ENCODE measurements at places on chromosomes 1 and 21. TPM values are rescaled to one million over a fixed set of nuclear protein-coding genes. Genes with fewer than 3 reads are reported as not detected.

Gene IFFO2
- 5.8 TPM for total RNA-seq

DNA sequence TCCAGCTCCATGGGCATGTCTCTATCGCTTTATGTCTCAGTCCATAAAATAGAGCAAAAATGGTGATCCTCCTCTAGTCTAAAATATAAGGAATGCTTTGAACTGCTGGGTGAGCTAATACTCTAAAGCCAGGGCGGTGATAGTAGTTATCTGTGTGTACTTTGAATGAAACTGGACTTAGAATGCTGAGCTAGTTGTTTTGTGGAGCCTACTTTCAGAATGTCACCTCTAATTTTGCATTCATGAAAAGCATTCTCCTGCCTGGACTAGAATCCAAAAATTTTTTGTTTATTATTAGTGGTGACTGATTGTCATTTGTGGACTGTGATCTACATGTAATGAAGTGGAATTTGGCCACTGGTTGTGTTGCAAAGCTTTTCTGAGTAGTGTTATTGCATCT, 241.6 kb upstream of the C1orf105 start:
- no peak for DNase-seq
- peaks cover 8% of the 10 kb centered on the region for H3K4me1 ChIP-seq
- no peak overlapping the region for H3K27ac ChIP-seq
- no peaks in the 10 kb centered on the region for H3K36me3 ChIP-seq

Gene PLCH2
- 0.17 TPM for total RNA-seq

Gene ATP6V1G3
- total RNA-seq: not detected

DNA sequence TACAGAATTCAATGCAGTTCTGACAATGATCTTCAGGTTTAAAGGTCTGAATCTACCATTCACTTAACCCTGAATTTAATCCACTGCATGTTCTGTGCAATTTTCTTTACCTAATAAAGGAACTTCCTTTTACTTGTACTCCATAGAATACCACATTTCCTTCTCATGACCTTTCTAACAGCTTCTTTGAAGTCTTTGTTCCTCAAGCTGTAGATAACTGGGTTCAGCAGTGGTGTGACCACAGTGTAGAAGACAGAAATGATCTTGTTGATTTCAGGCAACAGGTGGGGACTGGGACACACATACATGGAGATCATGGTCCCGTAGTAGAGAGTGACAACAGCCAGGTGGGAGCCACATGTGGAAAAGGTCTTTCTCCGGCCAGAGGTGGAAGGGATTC, 878 bp downstream of the OR11L1 start:
- H3K27me3 ChIP-seq: no peaks in the 10 kb centered on the region
- no peak overlapping the region for H3K4me3 ChIP-seq
- no peak for DNase-seq
- H3K36me3 ChIP-seq: no peaks in the 10 kb centered on the region
- no peak overlapping the region for H3K27ac ChIP-seq

Gene ARHGAP29
- total RNA-seq: 20.5 TPM

Gene BSND
- total RNA-seq: not detected

DNA sequence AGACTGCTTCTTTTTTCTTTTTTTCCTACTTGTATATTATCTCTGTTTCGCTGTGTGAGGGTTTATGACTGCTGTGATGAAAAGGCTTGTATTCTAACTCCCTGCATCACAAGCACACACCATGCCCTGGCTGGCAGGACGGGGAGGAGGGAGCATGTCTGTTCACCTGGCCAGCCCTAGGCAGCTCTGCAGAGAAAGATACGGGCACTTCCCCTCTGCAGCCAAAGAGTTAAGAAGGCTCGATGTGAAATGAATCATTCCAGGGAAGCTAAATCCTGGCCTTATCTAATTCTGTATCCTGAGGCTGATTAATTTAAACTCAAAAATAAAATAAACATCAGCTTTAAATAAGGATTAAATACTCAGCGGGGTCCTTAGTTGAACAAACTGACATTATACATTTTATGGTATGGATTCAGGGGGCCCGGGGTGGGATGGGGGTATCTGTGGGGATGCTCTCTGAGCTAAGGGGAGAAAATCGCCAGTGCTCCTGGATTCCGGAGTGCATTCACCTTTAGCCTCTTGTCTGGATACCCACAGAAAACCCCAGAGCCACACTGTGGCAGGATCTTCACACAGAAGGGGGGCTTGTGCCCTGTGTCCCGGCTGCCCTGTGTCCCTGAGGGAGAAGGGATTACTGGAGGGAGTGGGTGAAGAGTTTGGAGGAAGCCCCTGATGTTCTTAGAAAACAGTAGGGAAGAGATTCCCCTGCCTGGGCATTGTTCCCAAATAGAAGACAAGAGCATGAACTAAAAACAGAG, 321.5 kb downstream of the NPHP4 start:
- H3K27ac ChIP-seq: no peak overlapping the region
- H3K36me3 ChIP-seq: no peaks in the 10 kb centered on the region
- H3K4me3 ChIP-seq: no peak overlapping the region
- H3K27me3 ChIP-seq: no peaks in the 10 kb centered on the region
- no peaks in the 10 kb centered on the region for H3K4me1 ChIP-seq
- DNase-seq: no peak

DNA sequence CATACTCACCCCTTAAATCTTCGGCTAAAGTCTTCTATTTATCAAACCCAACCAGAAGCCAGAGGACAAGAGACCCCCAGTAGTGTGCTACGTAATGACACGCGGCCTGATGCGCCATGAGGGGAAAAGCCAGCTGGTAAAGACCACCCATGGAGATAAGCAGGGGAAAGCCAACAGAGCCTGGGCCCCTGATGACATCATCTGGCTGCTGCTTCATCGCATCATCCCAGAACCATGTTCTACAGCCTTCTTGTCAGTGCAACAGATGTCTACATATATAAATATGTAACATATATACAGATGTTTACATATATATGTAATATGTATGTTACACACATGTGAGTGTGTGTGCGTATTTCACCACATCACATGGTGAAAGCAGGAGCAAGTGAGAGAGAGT, 81.7 kb upstream of the VANGL1 start:
- H3K4me3 ChIP-seq: no peak overlapping the region
- H3K27me3 ChIP-seq: peaks cover 8% of the 10 kb centered on the region
- H3K36me3 ChIP-seq: no peaks in the 10 kb centered on the region
- peaks cover 2% of the 10 kb centered on the region for H3K4me1 ChIP-seq
- DNase-seq: no peak

- no peaks in the 10 kb centered on the region for H3K4me1 ChIP-seq
- no peaks in the 10 kb centered on the region for H3K27me3 ChIP-seq
- no peak overlapping the region for H3K27ac ChIP-seq
- no peaks in the 10 kb centered on the region for H3K36me3 ChIP-seq
- H3K4me3 ChIP-seq: no peak overlapping the region
Observed at GRCh38 chr1:224864006-224864405, 65.5 kb upstream of the DNAH14 start.

Gene LMO4
- 61.9 TPM for total RNA-seq

DNA sequence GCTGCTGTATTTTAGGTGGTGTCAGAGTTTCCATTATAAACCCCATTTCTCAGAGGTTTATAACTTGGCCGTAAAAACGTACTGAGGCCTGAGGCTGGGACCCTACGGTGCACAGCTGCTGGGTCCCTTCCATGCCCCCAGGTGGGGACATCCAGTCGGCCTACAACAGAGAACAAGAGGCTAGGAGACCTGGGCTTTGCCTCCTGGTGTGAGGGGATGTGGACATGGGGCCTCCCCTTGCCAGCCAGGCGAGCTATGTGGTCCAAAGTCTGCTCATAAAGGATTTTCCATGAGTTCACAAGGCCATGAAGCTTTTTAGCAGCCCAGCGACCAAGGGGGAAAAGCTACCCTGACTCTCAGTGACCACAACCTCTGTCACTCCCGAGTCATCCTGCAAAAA, 261.5 kb upstream of the VAMP3 start:
- DNase-seq: no peak
- no peaks in the 10 kb centered on the region for H3K27me3 ChIP-seq
- no peak overlapping the region for H3K4me3 ChIP-seq
- H3K36me3 ChIP-seq: no peaks in the 10 kb centered on the region

DNA sequence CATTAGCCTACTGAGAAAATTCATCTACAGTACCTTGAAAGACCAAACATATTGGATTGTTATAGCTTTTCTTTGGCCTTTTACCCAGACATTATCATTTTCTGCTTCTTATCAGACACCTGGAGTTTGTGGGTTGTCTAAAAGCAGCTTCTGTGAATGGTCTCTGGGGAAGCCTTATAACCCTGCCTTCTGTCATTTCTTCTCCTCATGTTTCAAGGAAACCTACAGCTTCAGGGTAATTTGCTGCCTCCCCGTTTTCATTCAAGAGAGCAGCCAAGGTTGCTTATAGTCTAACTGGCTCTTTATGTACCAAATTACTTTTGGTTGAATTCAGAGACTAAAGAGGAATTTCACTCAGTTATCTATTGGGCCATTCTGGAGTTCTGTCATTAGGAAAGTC, 288.3 kb upstream of the SGIP1 start:
- peaks cover 8% of the 10 kb centered on the region for H3K4me1 ChIP-seq
- no peak overlapping the region for H3K4me3 ChIP-seq
- no peak overlapping the region for H3K27ac ChIP-seq

- peak within 1 kb of the TSS; percentile 73 for H3K4me3 ChIP-seq
- H3K27ac ChIP-seq: peak within 1 kb of the TSS; percentile 68
- peaks cover 2% of the 10 kb centered on the region for H3K36me3 ChIP-seq
- DNase-seq: peak; percentile 17
Observed at GRCh38 chr1:12166834-12167492, at the start of gene TNFRSF1B. TSS of gene TNFRSF1B (plus strand) at chr1:12166991. CDS start at chr1:12167092, 101 bp downstream.

All from fibroblast of lung (primary cell).